CD8-positive, alpha-beta T cell (primary cell): ENCODE measurements at places on chromosomes 12 and 14.

- no peak for DNase-seq
Measured at GRCh38 chr12:69278814-69279782, 39.7 kb downstream of the CPSF6 start.

DNA sequence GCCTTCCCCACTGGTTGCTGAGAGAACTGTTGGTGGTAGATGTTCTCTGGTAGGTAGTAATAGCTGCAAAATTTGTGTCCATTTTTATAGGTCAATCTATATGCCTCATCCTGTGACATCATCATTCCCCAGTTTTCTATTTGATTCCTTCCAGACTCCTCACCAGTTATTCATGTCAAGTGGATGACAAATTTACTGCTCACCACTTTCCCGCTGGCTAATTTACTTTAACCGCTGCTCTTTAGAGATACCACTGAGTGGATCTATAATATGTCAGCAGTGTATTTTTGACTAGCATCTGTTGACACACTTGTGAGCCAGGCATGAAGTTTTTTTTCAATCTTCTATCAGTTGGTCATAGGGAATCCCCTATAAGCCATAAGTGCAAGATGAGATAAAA, 24.6 kb downstream of the GPR65 start:
- no peak for DNase-seq

DNA sequence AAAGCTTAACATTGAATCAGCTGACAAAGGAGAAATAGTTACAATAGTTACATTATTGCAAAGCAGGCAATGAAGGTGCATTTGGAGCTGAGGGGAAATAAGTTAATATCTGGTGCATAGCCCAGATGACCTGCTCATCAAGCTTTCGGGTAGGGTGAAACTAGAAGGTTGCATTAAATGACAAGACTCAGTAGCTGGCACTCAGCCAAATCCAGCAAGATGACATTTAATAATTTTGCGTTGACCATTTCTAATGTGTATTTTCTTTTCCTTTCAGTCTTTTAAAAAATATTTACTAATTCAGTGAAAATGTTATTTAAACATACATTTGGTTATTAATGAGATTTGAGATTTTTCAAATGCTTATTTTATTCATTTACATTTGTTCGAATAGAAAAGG, 188.6 kb downstream of the SLC5A8 start:
- no peak for DNase-seq

GRCh38 chr14:100994756-100995330, 91.3 kb upstream of the RTL1 start:
- DNase-seq, result no peak

DNA sequence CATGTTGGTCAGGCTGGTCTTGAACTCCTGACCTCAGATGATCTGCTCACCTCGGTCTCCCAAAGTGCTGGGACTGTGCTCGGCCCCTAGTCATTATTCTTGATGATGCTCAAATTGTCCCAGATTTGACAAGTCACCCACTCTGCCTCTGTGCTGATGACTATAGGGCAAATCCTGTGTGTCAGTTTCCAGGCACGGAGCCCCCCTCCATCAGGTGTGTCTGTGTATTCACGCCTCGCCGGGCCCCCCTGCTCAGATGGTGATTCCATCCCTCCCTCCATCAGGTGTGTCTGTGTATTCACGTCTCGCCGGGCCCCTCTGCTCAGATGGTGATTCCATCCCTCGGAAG, 4.3 kb upstream of the GPR132 start:
- no peak for DNase-seq

GRCh38 chr14:21543521-21543960, 17.4 kb upstream of the SALL2 start:
- DNase-seq, result no peak

- DNase-seq, result no peak
Measured at GRCh38 chr12:43370263-43370662, 181.7 kb downstream of the ADAMTS20 start.

- DNase-seq, result peak; percentile 40
Measured at GRCh38 chr12:47085815-47086252, 6.1 kb upstream of the AMIGO2 start.

- DNase-seq, result no peak
Measured at GRCh38 chr14:101129521-101130167, 226.1 kb upstream of the RTL1 start.

- no peak for DNase-seq
Measured at GRCh38 chr14:61636779-61637178, 58.5 kb upstream of the HIF1A start.
